Esophagus squamous epithelium (tissue), 5 donors: ENCODE measurements at places on chromosomes 1 and 21.

DNA sequence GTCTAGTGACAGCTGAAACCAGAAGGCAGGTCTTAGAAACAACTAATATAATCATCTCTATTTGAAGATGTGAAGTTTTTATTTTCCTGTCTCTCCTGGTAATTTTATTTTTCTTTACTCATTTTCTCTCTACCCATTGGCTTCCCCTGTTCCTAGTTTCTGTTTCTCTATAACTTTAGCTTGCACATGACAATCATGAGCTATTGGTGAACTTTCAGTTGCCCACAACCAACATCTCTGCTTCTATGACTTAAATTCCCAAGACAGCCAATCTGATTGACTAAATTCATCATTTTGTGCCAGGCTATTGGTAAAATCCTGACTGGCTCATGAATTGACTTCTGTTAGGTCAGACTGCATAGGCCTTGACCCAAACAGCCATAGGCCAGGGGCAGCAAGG, 13.7 kb upstream of the ACADM start:
- no peak for DNase-seq

- no peak for DNase-seq
These were observed 147.0 kb upstream of the COA6 start for GRCh38 chr1:234226113-234226818.

DNA sequence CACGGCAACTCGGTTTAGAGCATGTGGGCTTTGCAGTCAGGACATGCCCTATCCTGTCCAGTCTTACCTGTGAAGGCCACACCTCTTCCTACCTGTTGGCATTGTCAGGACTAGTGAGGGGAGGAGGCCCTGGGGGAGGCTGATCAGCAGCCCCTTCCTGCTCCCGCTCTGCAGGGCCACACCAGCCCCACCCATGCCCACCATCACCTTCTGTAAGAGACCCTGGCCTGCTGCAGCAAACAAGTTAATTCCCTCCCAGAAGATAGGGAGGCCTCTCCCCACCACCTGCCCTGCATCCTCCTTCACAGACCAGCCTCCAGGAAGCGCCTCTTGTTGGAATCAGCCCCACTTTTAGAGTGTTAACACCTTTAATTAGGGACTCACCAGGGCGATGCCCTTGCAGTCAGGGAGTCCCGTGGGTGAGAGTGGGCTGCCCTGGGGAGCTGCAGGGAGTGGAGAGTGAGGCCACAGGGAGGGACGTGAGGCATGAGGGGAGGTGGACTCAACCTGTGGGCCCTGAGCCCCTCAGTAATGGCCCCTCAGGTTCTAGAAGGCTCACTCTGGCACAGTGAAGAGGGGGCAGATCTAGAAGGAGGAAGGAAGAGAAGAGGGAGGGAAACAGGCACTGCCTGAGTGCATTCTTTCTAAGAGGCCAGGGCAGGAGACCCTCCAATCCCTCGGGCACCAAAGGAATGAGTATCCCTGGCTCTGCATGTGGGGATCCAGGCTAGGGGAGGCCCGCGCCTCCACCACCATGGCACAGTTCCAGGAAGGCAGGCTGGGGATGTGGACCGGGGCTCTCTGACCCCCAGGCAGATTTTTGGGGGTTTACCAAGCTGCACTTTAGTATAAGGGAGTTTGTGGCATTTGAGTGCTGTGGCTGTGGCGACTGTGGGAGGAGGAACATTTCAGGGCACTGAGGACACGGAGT, 8.2 kb downstream of the UMODL1 start:
- no peak for DNase-seq

DNA sequence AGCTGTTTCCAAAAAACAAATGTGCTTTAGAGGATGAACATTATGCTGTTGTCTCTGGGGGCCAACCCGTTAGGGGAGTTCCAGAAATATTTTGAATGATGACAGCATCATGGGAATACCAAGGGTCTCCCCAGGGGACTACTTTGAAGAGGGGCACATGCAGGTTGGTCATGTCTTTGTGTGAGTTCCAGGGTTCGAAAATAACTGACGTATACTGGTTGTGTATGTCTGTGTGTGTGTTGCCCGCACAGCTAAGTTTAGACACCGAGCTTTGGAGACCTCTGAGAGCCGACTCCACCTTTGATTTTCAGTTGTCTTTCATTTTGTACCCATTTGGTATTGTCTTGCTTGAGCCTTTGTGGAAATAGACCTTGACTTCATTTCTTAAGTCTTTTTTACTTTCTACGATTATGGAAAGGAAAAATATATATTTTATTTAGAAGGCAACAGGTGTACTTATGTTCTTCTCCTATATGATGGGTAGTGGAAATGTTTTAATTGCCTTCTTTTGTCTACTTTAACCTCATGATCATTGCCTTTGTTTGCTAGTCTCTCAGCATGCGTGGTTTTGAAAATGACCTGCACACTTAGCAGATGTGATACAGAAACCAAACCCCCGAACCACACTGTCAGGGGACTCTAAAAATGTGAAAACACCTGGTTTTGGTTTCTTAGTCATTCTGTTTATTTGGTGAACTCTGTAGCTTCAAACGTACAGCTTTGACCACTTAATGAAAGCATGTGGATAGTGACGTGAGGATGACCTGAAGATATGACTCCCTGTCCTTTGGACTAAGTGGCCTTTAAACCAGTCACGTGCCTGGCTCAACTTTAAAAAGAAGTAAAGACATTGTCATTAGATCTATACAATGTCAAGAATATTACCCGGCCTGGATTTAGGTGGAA, 56.5 kb downstream of the GALNT2 start:
- no peak for DNase-seq

GRCh38 chr1:69246710-69247109, 321.0 kb upstream of the LRRC7 start:
- DNase-seq = no peak

GRCh38 chr1:234628089-234628488, 18.1 kb upstream of the IRF2BP2 start:
- DNase-seq = no peak

DNA sequence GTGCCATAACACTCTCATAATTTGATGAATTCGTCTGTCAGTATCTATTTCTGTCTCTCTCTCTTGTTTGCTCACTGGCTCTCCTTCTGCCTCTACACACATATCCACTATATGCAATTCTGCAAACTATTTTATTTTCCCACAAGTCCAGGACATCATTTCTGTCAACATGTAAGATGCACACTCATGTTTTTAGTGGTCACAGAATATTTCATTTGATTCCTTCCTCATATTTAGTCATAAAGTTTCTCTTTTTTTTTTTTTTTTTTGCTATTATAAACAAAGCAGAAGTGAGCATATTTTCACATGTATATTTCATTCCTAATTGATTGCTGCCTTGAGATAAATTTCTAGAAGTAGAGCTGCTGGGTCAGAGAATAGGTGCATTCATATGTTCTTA, 165.3 kb downstream of the PGBD5 start:
- DNase-seq = no peak

DNA sequence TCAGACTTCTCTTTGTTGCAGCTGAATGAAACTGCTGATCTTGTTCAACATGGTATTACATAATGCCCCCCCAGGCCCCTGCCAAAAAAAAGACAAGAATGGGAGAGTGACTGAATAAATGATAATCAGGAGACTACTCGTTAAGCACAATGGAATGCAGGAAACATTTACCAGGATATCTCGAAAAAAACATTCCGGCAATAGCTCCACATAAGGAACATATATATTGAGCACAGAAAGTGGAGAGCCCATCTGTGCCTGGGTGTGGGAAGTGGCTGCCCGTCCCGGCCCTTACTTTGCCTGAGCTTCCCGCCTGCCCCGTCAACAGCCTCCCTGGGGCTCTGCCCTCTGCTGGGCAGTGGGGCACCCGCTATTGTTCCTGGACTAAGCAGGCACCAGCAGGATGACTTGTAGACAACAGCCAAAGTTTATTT, 13.3 kb downstream of the TRIM11 start:
- no peak for DNase-seq

- DNase-seq = no peak
These were observed 4.5 kb downstream of the PLA2G2A start for GRCh38 chr1:19974822-19975416.

DNA sequence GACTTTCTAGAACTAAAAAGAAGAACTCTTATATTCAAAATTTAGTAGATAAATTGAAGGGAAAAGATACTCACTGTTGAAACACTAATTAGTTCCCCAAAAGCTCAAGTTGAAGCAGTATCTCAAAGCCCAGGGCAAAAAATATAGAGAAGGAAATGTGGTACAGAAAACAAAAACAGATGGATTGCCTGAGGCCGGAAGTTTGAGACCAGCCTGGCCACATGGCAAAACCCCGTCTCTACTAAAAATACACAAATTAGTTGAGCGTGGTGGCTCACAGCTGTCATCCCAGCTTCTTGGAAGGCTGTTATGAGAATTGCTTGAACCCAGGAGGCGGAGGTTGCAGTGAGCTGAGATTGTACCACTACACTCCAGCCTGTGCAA, 36.0 kb downstream of the FAM177B start:
- DNase-seq = peak; percentile 2

- no peak for DNase-seq
These were observed 114.1 kb downstream of the RNF220 start for GRCh38 chr1:44519035-44519676.

DNA sequence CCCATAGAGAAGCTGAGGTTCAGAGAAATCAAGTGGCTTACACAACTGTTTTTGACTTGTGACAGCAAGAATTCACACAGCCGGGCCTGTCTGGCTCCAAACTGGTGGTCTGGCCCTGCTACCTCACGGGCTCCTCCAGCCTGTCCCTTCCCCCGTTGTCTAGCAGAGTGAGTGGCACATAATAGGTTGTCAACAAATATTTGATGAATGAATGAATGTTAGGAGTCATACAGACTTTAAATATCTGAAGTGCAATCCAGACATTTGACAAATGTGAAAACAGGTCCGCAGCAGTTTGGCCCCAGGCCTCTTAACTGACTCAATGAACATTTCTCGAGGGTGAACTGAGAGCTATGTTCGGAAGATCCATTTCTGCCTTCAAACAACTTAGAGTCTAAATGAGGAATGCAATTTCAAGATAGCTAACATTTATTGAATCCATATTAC, 1.1 kb upstream of the RHOC start:
- DNase-seq = no peak
